ENCODE measurements at places on chromosomes 6 and 20. TPM values are rescaled to one million over a fixed set of nuclear protein-coding genes. Genes with fewer than 3 reads are reported as not detected.

SOX18 gene
- 7.1 TPM for total RNA-seq

DSP gene
- 98.2 TPM for total RNA-seq

SLC22A1 gene
- total RNA-seq = 0.27 TPM

OXT gene
- not detected for total RNA-seq

LTB gene
- total RNA-seq = 1.4 TPM

RAD21L1 gene
- total RNA-seq = 0.38 TPM

RAET1E gene
- 0.22 TPM for total RNA-seq

PRSS16 gene
- total RNA-seq = 0.66 TPM

RALY gene
- total RNA-seq = 78.5 TPM

LRRC73 gene
- total RNA-seq = 0.99 TPM

SYCP2L gene
- total RNA-seq = 3.2 TPM

TINAG gene
- total RNA-seq = not detected

SIRPD gene
- total RNA-seq = not detected

IPCEF1 gene
- total RNA-seq = 2.1 TPM

PDYN gene
- total RNA-seq = not detected

IRF4 gene
- 7.6 TPM for total RNA-seq

POPDC3 gene
- 5.4 TPM for total RNA-seq

UBE2C gene
- 15.3 TPM for total RNA-seq

C6orf89 gene
- 42.4 TPM for total RNA-seq

TMC2 gene
- not detected for total RNA-seq

CST4 gene
- total RNA-seq = not detected

APCDD1L gene
- total RNA-seq = 5.1 TPM

PACRG gene
- 10.6 TPM for total RNA-seq

CNR1 gene
- 17.9 TPM for total RNA-seq

TNXB gene
- total RNA-seq = 129 TPM

ARFGEF3 gene
- 11.1 TPM for total RNA-seq

TGM3 gene
- 0.66 TPM for total RNA-seq

SRPK1 gene
- 96.9 TPM for total RNA-seq

PROKR2 gene
- total RNA-seq = not detected

ZNF391 gene
- total RNA-seq = 4.6 TPM

SNHG17 gene
- 15.2 TPM for total RNA-seq

PAX1 gene
- 0.33 TPM for total RNA-seq

KCNQ5 gene
- 2.7 TPM for total RNA-seq

RBPJL gene
- not detected for total RNA-seq

FERMT1 gene
- total RNA-seq = 1.0 TPM

LBP gene
- not detected for total RNA-seq

SLC2A10 gene
- total RNA-seq = 24.9 TPM

All from camera-type eye (tissue), 1 donor.